Activated T-cell treated with anti-CD3 and anti-CD28 coated beads for 1 hour (primary cell): ENCODE measurements at places on chromosomes 4 and X.

GRCh38 chrX:80667967-80668366, 141.7 kb downstream of the BRWD3 start:
- DNase-seq: no peak

DNA sequence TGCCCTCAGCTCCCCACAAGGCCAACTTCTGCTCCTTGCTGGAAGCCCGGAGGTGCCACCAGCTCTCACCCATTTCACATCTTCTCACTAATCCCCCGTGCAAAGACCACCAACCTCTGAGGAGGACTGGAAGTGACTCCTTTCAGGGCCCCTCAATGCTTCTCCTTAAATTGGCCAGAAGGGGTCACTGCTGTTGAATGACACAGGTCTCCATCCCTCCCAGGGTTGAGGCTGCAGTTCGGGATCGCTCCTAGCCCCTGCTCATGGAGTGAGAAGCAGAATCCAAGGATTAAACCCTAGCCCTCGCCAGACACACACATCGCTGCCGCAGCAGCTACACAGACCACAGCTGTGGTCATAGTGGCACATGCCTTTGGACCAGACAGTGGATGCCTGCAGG, 279.5 kb upstream of the TAPT1 start:
- no peak for DNase-seq

DNA sequence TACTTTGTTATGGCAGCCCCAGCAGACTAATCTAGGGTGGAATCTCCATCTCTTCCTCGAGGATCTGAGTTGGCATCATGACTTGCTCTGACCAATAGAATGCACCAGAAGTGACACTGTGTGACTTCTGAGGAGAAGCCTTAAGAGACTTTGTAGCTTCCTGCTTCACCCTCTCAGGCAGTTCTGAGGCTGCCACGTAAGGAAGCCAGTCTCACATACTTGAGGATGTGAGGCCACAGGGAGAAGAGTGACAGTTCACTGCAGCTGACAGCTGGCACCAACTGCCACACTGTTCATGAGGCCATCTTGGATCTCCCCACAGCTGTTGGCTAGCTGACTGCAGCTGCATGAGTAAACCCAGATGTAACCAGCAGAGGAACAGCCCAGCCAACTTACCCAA, 29.3 kb upstream of the BCOR start:
- DNase-seq: no peak

DNA sequence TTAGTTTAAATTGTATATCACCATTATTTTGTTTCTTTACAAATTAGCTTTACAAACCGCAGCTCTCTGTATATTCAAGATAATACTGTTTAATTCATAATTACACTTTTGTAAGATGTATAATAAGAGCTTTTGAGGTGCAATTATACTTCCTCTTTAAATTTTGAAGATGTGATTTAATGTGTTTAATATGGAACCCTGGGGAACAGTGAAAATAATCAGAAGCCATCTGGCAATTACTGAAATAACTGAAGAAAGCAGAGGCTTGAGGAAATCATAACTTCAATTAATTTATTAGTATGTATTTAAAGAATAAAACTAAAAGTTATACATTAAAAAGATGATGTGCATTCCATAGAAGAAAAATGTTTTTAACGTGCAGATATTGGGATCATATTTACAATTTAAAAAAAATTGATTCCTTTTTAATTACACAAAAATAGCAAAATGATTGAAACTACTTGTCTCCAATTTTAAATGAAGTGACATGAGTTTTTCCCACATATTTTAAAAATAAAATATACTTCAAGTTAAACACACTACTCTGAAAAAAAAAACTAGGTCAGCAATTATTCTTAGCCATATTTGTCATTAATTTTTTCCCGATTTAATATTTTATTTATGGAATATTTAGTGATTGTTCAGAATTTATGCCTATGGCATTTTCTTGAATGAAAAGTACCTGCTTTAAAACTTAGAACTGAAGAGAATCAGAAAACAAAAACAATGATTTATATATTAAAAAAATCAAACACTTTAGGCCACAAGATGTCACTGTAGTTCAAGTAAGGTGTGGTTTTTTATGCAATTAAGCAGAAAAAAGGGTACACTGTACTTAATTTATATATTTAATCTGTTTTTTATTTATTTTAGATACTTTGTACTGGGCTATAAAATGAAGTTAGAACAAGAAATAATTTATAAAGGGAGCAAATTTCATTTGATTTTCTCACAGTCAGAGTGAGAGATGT, 942.7 kb upstream of the NDST4 start:
- DNase-seq: no peak

DNA sequence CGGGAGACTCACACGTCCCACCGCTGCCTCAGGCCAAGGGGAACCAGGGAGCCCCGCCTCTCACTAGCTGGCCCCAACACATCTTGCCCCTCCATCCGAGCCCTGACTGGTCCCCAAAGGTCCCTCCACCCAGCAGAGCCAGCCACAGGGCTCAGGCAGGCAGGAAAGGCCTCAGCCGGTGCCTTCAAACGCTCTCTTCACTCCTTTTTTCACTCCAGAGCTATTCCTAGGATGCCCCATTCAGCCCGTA, 1.5 kb upstream of the ARHGAP4 start:
- DNase-seq: no peak

GRCh38 chr4:31051151-31051550, 331.0 kb downstream of the PCDH7 start:
- no peak for DNase-seq

GRCh38 chrX:6505960-6506359, 29.0 kb downstream of the VCX3A start:
- DNase-seq: no peak
